ENCODE measurements at places on chromosomes 3 and 15.

GRCh38 chr15:55676507-55676906 is 66.4 kb downstream of the PRTG start:
- DNase-seq, result no peak

GRCh38 chr3:159866201-159866746 is 122.4 kb upstream of the IL12A start:
- no peak for DNase-seq

DNA sequence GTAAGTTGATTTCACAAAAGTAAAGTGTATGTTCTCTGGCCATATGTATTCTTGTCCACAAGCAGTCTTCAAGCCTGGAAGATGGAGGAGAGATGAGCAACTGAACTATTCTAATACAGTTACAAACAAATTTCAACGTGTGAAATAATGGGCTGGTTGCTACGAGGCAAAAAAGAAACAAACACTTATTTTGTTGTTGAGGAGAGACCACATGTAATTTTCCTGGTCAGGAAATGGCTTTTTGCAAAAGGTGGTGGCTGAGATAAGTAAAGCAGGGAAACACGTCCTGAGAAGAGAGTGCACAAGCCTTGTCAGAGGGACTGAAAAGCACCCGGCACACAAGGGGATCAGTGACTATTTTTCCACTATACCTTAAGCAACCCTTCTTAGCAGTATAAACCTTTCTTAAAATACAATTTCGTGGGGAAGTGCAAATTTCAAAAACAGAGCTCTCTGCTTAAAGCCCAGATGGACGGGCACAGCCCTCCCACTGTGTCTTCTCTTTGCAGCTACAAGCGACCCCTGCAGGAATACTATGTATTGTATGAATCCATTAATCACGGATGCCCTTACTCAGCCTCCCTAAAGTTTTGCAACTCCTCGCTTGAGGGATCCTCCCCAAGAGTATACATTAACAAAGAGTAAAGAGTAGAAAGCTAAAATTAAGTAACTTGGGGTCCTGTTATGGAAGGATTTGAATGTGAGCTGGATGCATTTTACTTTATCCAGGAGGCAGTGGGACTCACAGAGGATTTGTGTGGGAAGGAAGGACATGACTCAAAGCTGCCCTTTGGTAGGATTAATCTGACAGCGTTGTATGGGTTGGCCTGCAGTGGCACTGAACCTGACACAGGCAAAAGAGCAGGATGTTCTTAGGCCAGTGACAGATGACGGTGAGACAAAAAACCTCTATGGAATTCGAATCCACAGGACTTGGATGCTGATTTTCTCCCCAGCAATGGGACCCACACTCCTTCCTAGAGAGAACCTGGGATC is 253.7 kb downstream of the IL5RA start:
- no peak for DNase-seq

DNA sequence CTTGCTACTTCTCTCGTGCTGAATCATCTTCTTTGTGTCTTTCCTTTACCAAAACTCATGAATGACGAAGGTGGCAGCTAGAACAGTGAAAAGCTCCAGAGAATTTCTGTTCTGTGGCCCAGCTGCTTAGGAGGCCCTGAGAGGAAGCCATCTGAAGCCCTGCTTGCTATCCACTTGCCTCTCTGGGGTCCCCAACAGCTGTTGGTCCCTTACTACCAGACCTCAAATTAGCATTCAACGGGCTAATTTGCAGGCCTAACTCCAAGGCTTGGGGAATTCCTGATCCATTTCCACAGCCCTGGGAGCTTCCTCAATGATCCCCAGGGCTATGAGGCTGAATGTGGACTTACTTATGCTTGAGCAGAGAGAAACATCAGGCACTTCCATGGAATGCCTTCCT is 37.5 kb upstream of the FSTL1 start:
- DNase-seq, result no peak

- no peak for DNase-seq
Measured at GRCh38 chr15:39228889-39229288, 352.0 kb upstream of the THBS1 start.
